ENCODE measurements at places on chromosomes 2 and 18.

DNA sequence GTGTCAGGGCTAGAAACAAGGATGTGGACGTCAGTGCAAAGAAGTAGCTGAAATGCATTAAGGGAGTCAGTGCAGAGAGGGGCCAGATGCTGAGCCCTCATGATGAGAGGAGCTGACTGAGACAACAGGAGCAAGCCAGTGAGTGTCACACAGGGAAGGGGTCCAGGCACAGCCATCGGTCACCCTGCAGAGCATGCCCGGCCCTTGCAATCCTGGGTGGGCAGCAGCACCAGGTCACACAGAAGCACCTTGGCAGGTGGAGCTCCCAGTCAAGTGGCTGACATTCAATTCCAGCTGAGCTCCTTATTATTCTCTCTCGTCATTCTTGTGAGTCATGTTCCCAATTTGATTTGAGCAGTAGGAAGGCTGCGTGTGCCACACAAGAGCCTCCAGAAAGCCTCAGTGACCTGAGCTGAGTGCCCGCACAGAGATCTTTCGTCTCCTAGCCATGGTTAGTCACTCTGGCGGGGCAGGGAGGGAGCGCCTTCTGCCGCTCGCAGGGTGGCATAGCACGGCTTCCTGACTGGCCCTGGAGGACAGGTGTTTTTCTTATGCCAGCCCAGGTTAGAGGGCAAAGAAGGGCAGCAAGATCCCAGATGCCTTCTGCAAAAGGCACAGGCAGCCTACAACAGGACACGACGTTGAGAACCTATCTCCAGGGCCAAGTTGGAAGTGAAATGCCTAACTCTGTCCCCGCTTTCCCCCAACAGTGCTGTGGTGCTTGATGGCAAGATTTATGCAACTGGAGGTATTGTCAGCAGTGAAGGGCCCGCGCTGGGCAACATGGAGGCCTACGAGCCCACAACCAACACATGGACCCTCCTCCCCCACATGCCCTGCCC lies 220.9 kb downstream of the ATAD2B start:
- no peak for DNase-seq

DNA sequence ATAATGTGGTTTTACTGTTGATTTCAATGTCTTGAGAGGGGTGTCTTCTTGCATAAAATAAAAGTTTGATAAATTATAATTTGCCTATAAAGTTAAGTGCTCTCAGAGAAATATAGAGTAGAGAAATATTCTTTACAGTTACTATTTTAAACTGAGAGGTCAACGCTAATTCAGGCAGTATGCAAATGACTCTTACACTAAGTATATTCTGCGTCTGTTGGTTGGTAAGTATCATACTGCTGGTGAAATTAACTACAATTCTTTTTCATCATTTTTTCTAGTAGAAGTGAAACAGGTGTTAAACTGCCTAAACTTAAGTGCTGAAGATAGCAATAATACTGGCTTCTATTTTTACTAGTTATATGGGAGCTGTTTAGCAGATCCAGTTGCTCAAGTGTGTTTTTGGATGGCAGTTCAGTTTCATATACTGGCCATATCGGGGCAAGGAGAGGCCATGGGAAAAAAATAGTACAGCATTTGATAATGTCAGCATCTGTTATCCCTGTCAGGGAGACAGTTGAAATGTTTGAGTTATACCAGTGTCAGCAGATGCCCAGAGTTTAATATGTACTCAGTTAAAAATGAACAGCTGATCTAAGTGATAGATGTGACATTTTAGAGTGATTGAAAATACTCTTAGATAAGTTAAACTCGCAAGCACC lies 86.2 kb downstream of the MIB1 start:
- DNase-seq, result no peak

DNA sequence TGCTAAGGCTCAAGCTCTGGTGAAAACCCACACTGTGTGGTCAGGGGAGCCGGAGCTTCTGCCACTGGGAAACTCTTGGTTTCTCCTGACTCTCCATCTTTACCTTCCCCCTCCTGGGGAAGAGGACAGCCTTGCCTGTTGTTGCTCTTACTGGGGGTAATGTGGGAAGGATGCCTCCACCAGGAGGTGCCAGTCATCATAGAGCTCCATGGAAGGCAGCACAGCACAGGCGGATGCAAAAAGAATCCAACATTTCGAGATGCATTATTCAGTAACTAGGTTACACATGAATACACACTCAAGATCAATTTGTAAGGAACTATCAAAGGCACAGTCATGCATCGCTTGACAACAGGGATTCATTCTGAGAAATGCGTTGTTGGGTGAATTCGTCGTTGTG lies 322.6 kb downstream of the AFF3 start:
- no peak for DNase-seq

DNA sequence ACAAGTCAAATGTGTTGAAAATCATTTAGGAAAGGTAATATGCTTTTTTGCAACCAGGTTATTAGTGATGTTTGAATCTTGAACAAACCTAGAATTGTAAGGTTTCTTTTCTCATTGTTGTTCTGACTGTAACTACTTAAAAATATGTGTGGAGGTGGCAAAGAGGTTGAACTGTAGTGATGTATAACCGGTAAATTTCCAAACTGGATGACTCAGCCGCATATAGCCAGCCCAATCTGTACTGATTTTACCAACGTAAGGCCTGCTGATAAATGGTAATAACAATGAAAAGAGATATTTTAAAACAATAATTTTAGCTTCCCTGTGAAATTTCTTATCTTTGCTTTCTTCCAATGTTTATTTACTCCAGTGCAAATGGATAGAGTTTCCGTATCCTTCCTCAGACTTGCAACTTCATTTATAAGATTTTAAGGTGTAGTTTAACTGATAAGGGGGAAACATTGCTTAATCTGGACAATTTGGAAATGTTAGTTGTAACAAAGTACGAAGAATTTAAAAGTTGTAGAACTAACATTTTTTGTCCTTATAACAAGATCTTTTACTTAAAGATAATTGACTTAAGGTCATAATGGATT lies 1170.4 kb upstream of the ZEB2 start:
- no peak for DNase-seq

- DNase-seq, result no peak
These were observed 401.6 kb downstream of the XIRP2 start for GRCh38 chr2:167289651-167290410.

DNA sequence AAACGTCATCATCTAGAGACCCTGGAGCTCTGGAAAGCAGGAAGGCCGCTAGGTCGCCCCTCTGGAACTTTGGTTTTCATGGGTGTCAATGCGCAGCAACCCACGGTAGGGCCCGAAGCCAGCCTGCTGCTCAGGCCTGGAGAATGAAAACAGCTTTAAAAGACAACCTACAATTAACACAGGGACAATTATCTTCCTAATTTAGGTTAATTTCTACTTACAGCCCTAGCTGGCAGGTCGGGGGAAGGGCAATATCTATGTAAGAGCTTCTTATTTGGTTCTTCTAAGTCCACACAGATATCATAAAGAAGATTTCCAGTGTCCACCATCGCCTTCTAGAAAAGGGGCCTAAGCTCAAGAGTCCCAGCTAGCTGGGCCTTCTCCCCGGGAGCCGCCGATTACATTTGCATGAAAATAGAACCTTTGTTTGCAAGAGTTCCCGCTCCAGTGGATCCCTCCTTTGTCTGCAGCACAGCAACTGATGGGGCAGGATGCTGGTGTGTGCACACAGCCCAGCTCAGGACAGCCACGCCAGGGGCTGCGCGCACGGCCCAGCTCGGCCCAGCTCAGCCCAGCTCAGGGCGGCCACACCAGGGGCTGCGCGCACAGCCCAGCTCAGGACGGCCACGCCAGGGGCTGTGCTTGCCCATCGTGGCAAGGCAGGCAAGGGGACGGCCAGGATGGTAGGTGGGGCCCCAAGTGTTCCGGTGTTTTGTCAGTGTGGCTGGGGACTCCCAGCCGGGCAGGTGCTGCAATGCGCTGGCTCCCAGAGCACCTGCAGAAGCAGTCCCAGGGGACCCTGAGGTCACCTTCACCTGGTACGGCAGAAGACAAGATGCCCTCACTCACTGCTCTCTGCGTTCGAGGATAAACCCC lies 109.1 kb downstream of the HDAC4 start:
- DNase-seq, result no peak

GRCh38 chr2:45910473-45911060 lies 259.1 kb downstream of the PRKCE start:
- DNase-seq, result no peak

- no peak for DNase-seq
These were observed 7.7 kb upstream of the PXDN start for GRCh38 chr2:1751767-1752725.

DNA sequence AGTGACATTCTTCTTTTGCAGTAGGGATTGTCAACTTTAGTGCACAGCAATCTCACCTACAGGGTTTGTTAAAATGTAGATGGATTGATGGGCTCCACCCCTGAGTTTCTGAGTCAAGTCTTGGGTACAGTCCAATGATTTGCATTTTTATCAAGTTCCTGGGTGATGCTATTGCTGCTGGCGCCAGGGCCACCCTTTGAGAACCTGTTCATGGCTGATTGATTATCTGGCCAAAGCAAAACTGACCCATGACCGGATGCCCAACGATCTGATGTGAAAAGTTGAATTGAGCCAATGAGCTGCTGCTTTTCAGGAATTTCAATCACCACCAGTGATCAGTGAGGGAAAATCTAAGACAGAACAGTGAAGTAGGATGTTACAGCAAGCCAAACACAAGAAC lies 675.3 kb downstream of the TMEM182 start:
- DNase-seq, result no peak

DNA sequence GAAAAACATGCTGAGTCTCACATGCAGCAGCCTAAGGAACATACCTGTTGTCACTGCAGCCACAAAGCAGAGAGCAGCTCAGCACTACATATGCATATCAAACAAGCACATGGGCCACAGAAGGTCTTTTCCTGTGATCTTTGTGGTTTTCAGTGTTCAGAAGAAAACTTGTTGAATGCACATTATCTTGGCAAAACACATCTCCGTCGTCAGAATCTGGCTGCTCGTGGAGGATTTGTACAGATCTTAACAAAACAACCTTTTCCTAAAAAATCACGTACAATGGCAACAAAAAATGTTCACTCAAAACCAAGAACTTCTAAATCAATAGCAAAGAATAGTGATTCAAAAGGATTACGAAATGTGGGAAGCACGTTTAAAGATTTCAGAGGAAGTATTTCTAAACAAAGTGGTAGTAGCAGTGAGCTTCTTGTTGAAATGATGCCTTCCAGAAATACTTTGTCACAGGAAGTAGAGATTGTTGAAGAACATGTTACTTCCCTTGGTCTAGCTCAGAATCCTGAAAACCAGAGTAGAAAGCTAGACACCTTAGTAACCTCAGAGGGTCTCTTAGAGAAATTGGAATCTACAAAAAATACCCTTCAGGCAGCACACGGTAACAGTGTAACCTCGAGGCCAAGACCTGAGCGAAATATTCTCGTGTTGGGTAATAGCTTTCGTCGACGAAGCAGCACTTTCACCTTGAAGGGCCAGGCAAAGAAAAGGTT lies 34.1 kb downstream of the ZNF407 start:
- peak; percentile 88 for DNase-seq

- no peak for DNase-seq
These were observed 774.1 kb upstream of the LRRTM1 start for GRCh38 chr2:81078631-81079030.

DNA sequence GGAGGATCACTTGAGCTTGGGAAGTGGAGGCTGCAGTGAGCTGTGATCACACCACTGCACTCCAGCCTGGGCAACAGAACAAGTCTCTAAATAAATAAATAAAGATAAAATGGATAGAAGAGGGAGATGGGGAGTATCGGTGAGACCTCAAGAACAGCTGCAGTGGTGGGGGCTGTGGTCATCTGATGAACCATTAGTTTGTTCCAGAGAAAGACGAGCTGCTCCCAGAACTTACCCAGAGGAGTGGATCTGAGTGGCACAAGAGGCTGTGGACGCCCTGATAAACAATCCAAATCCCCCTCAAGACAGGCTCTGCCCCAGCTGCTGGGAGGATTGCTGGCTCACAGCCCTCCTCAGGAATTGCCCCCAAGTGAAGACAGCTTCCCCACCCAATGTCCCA lies 26.7 kb downstream of the TMEM127 start:
- no peak for DNase-seq

DNA sequence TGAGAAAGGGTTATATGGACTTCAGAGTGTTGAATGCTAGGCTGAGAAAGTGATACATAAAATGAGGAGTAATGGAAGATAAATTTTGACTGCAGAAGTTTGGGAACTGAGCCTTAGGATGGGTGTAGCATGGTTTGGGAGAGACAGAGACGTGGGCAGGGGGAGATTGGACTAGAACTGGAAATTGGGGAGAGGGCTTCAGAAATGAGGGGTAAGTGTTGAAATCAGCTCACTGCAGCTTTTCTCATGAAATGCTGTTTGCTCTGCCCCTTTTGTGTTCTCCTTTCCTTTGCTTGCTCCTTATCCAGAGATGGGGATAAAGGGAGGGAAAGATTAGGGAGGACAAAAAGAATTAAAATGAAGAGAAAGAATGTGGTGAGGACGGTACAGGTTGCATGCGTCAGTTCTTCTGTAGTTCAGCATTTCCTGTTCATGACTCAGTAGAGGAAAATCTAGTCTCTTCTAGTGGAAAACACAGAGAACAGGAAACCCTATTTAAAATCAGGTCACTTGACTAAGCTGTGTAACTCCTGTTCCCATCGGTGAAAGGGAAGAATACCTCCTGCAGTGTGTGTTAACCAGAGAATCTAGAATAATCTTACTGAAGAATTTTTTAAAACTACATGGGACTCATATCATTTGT lies 105.6 kb downstream of the CRIM1 start:
- DNase-seq, result peak; percentile 95

Measured in EH (cell line).